Stomach (tissue), 19 donors: ENCODE measurements at places on chromosomes 7 and 10.
A peak's percentile ranks its signal among the peaks of the same experiment; 100 is the strongest.

DNA sequence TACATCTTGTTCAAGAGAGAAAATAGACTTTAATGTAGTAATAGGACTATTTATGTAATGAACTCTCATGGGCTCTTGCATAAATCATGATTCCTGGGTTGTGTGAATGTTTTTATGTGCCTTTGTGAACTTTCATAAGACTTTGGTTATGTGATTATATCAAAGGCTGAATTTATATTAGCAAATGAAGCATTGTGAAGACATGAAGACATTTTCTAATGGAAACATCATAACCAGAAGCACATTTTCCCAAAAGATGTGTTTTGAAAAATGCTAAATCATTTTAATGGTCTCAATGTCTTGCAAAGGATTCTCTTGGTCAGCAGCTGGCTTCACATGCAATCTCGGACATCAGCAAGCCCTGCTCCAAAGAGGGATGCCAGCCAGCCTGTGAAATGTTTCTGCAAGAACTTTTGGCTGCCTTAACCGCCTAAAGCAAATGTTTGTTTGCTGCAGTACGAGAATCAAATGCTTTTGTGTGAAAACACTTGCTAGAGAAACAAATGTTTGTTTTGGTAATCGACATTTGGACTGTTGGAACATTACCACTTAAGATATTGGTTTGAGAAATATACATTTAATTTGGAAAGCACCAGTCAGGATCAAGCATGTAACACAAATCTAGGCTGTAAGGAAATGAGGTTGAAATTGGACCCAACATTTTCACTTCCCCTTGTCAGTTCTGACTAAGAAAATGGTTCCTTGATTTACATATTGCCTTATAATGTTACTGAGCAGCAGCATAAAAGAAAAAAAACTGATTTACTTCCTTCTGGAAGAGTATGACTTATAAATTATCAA, 102.1 kb downstream of the RTKN2 start:
- peak; percentile 60 for DNase-seq

DNA sequence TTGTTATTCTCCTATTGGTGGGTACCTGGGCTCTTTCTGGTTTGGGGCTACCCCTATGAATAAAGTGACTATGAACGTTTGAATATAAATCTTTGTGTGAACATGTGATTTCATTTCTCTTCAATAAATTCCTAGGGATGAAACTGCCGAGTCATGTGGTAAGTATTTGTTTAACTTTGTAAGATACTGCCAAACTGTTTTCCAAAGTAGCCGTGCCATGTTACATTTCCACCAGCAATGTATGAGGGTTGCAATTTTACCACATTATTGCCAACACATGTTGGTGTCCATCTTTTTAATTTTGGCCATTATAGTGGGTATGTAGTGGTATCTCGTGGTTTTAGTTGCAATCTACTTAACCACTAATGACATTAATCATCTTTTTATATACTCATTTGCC, 94.7 kb downstream of the ZNRF2 start:
- DNase-seq = no peak

- DNase-seq = no peak
Measured at GRCh38 chr7:121109145-121109544, 120.6 kb downstream of the CPED1 start.

- DNase-seq = peak; percentile 22
Measured at GRCh38 chr7:73702226-73702625, 17.2 kb downstream of the STX1A start.

DNA sequence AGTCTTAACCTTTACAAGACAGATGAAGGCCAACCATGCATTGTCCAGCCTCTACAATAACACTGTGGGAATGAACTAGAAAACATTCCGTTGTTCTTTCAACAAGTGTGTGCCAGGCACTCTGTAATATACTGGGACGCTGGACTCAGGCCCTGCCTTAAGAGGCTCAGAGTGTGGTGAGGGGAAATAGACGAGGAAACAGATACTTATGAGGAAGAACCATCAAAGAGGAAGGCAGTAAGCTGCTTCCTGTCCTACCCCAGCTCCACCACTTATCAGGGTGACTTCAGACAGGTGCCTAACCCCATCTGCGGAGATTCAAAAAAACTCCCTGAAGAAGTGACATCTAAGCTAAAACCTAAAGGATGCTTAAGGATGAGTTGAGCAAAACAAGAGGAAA, 8.9 kb upstream of the TRIM8 start:
- DNase-seq = no peak

GRCh38 chr7:150734254-150734653, 3.0 kb upstream of the GIMAP5 start:
- DNase-seq = no peak

DNA sequence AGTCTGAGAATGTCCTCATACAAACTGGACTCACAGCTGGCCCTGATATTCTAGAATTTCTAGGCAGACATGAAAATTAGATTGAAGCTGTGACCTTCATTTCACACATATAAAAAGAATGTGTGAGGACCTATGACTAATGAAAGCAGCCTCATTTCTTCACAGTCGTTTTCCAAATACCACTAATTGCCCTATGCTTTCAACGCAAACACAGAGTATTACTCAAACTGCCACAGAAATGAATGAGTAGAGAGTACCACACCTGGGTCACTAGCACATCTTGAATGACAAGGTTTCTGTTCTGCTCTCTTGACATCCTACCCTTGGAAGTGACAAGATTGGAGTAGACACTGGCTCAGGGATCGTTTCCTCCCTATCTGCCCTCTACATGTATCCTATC, 142.4 kb downstream of the C1GALT1 start:
- DNase-seq = no peak

DNA sequence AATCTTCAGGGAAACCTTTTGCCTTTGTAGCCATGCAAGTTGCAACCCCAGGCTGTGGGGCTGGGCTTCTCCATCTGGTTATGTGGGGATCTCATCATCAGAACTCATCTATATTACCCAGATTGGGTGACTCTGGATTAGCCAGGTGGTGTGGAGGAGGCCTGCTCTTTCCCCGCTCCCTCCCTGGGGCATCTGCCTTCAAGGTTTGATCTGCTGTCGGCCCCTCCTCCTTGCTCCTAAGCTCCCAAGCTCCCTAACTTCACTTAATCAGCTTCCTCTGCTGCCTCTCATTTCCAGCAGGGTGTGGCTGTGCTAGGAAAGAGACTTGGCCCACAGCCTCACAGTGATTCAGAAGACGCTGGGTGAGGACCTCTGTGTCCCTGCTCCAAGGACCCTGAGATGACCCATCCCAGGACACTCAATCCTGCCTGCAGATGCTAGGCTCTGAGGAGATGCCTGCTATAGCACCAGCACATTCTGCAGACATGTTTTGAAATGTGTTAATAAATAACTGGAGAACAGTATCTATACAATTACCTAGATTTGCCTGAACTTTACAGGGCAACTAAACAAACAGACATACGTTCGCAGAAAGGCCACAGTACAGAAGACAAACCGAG, 392.1 kb upstream of the PODXL start:
- peak; percentile 28 for DNase-seq

- no peak for DNase-seq
Measured at GRCh38 chr7:136312592-136312991, 335.4 kb upstream of the MTPN start.

DNA sequence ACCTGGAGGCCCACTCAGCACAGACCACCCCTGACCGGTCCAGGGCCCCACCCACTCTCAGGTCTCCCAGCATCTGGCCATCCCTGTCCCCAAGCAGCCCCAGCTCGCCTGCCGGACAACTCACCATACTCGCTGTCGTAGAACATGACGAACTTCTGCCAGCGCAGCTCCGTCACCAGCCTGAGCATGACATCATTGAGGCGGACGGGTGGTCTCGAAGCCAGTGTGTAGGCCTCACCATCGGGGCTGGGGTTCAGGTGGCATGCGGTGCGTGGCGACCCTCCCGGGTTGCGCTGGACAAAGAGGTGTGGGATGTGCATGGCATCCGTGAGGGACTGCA, 160.4 kb downstream of the GRID1 start:
- no peak for DNase-seq

GRCh38 chr10:92901819-92902251, 53.5 kb downstream of the EXOC6 start:
- no peak for DNase-seq

DNA sequence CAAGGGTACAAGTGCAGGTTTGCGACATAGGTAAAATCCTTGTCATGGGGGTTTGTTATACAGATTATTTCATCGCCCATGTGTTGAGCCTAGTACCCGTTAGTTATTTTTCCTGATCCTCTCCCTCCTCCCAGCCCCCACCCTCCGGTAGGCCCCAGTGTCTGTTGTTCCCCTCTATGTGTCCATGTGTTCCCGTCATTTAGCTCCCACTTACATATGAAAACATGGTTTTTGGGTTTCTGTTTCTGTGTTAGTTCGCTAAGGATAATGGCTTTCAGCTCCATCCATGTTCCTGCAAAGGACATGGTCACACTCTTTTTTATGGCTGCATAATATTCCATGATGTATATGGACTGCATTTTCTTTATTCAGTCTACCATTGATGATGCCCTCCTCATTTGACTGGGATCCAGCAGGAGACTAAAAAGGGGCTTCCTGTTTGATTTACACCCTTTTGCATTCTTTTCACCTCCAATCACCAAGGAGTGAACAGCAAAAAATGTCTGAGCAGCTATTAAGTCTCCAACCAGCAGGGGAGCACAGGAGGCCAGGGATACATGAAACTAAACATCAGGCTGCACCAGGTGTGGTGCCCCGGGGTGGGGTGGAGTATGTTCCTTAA, 188.2 kb downstream of the SKIDA1 start:
- no peak for DNase-seq

DNA sequence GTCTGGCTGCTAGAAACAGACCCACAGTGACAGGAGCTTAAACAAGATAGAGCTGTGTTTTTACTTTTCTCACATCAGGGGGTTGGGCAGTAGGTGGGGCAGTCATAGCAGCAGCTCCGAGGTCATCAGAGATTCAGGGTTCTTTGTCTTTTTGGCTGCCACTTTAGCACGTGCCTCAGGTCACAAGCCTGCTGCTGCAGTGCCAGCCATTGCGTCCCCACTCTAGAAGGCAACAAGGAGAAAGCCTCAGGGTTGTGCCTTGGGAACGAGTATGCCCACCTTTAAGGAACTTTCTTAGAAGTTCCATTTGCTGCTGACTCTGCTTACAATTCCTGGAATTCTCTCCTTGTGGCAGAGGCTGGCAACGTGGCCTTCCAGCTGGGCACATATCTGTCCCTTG, 660.7 kb upstream of the FOXK1 start:
- no peak for DNase-seq

DNA sequence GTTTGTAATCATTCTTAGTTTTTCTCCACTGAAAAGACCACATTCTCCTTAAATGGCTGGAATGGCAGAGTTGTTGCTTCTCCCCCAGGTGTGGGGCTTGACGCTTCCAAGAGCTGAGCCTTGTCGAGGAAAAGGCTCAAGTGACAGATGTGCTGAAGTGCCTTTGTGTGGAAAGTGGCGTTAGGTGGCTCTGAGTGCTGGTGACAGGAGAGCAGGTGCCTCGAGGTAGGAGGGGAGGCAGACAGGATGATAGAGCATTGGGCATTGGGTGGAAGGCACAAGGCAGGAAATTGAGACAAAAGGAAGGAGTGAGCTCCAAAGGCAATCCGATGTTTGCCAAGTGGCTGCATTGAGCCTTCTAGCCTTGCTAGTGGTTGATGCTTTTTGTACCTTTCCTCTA, 6.7 kb downstream of the KIAA1217 start:
- DNase-seq = no peak

GRCh38 chr10:77635402-77636227, 2.0 kb downstream of the KCNMA1 start:
- DNase-seq = no peak

DNA sequence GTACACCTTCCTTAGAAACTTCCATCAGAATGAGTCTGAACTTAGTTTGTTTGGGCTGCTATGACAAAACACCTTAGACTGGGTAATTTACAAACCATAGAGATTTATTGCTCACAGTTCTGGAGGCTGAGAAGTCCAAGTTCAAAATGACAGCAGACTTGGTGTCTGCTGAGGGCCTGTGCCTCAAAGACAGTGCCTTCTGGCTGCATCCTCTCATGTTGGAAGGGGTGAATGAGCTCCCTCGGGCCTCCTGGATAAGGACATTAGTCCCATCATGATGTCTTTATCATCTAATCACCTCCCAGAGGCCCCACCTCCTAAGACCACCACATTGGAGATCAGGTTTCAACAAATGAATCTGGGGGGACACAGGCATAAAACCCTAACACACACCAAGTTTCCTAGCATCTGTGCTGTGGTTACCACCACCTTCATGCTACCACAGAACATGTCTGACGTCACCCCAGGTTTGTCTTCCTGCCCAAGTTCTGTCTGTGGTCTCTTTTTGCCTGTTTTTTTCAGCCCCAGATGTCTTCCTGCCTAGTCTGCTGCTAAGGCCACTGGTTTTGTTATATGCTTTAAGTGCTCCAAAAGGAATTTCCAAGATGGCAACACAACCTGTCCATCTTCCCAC, 150.9 kb upstream of the COBL start:
- no peak for DNase-seq

GRCh38 chr7:96558093-96558492, 151.6 kb downstream of the SEM1 start:
- no peak for DNase-seq

GRCh38 chr7:54831046-54831643, 72.1 kb upstream of the SEC61G start:
- no peak for DNase-seq

- DNase-seq = no peak
Measured at GRCh38 chr10:70892631-70893030, 4.3 kb upstream of the PCBD1 start.
